Vein endothelial cell (primary cell): ENCODE measurements at places on chromosomes 6 and 20. TPM values are rescaled to one million over a fixed set of nuclear protein-coding genes. Genes with fewer than 3 reads are reported as not detected.

The FAM83D gene
- 16.0 and 25.8 TPM in 2 replicates for total RNA-seq

The OPRM1 gene
- total RNA-seq, result not detected in 2 replicates

The SEMG1 gene
- not detected in 2 replicates for total RNA-seq

The OR2J1 gene
- not detected in 2 replicates for total RNA-seq

The PTGIS gene
- 1.4 and 5.9 TPM in 2 replicates for total RNA-seq
